NCI-H2171 (cell line): ENCODE measurements at places on chromosomes 1 and 21.

- DNase-seq, result no peak
Measured at GRCh38 chr1:247286134-247286670, 30.3 kb downstream of the VN1R5 start.

- DNase-seq, result no peak
Measured at GRCh38 chr1:28782011-28782410, 30.0 kb upstream of the OPRD1 start.

DNA sequence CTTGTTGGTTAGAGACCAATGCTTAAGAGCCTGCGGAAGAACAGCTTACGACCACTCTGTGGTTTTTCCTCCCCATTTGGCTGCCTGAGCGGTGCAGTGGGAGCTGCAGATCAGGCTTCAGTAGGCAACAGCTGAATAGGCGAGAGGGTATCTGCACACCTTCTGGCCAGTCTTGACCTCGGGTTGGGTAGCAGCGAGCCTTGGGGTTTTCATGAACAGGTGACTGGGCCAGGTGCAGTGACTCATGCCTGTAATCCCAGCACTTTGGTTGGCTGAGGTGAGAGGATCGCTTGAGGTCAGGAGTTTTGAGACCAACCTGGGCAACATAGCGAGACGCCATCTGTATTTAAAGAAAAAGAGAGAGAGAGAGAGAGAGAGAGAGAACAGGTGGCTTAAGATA, 41.0 kb downstream of the NENF start:
- no peak for DNase-seq

- DNase-seq, result no peak
Measured at GRCh38 chr1:246651012-246651695, 73.1 kb upstream of the SCCPDH start.

DNA sequence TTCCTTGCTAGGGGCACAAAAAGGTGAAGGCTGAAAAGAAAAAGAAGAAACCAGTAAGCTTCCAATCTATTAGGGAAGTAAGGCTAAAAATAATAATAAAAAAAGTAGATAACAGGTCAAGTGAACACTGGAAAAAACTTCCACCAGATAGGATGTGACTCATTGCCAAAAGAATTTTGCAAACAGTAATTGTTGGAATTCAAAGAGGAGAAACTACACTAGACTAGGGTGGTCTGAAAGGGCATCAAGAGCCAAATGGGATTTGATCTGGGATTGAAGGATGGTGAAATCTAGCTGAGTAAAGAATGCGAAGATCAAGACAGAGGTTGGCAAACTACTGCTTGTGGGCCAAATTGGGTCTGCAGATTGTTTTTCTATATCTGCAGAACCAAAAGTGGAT, 6.0 kb upstream of the ST6GALNAC3 start:
- DNase-seq, result no peak

DNA sequence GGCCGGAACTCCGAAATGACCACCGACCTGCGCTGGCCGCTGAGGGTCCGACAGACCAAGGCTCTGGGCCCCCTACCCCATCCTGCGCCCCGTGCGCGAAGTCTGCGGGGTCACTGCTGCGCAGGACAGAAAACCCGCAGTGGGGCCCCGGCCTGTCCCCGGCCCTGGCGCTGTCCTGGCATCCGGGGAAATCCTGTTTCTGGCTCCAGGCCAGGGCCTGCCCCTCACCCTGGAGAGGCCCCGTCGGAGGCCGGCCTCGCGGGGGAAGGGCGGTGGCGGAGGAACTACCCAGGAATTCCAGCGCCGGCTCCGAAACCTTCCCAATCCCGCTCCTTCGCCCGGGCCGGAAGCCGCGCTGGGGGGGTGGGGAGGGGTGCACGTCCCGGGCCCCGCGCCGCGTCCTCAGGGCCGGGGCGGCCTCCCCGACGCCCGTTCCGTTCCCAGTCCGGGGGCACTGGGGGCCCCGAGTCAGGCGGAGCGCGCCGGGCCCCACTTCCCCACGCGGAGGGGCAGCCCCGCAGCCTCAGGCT, 77.0 kb downstream of the MORN1 start:
- no peak for DNase-seq

- no peak for DNase-seq
Measured at GRCh38 chr1:37146071-37146470, 111.8 kb upstream of the GRIK3 start.

DNA sequence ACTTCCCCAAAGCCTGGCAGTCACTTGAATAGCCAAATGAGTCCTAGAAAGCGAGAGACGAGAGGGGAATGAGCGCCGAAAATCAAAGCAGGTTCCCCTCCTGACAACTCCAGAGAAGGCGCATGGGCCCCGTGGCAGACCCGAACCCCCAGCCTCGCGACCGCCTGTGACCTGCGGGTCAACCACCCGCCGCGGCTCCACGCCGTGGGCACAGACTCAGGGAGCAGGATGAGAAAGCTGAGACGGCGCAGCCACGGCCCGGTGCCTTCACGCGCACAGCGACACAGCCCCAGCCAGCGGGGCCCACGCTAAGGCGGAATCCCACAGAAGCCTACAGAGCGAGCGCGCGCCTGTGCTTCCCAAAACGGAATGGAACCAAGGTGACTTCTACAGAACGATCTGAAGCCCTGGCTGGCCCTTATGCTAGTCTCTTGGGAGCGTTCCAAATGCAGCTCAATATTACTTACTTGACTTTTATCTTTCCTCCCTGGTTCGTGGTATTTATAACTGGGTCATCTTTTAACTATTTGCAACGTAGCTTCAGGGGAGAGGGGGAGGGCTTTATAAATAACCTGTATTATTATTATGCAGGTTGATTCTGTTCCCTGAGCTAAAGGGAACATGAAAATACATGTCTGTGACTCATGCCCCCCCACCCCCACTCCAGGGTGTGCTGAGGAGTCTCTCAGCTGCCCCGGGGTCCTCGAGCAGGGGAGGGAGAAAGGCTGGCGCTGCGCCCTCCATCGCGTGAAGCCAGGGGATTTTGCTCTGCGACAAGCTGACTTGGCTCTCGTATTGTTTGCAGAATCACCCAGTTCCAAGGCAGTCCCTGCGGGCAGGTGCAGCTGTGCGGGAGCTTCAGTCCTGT, 1.7 kb downstream of the TSPEAR start:
- peak; percentile 48 for DNase-seq

DNA sequence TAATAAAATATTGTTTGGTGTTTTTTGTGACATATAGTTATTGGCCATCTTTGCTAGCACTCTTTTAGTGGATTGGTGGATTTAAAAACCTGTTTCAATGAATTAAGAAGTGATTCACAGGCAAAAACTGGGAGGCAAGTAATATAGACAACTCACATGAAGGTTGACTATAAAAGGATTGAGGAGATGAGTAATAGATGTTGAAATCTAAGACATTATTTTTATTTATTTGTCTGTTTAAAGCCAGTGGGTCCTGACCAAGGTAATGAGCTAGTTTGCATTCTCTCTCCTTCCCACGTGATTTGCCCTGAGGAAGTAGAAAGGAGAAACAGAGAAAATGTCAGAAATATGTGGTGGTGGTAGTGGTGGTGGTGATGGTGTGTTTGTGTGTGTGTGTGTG, 351.5 kb upstream of the ZP4 start:
- DNase-seq, result no peak

DNA sequence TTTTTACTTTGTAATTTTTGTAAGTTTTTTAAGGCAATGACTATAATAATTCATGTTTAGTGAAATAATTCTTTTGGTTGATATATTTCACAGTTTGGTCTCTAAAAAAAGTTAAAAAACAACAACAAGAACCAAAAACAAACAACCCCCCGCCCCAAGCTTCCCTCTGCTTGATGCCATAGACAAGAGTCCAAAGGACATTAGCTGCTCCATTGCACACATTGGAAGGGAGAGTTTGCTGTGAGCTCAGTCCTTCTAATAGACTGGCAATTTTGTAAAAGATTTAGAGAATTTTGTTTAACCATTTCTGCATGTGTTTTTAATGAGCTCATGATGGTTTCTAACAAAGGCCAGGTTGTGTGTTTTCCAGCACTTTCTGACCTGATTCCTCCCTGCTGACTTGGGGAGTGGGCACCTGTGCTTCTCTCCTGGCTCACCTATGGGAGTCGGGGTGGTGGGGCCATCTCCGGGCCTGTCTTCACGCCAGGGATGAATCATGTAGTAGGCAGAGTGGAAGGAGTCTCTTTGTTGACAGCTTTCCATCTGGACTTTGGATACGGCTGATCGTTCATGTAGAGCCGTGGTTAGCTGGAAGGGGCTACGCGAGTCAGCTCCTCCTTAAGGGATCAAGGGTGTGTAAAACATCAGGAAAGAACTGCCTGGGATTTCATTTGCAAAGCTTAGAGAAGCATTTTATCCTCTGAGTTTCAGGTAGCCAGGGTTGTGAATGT, 14.1 kb downstream of the ZBTB18 start:
- DNase-seq, result no peak

GRCh38 chr1:183339556-183340167, 78.5 kb downstream of the NMNAT2 start:
- DNase-seq, result no peak

GRCh38 chr1:6111571-6111970, 65.9 kb downstream of the KCNAB2 start:
- DNase-seq, result peak; percentile 97

DNA sequence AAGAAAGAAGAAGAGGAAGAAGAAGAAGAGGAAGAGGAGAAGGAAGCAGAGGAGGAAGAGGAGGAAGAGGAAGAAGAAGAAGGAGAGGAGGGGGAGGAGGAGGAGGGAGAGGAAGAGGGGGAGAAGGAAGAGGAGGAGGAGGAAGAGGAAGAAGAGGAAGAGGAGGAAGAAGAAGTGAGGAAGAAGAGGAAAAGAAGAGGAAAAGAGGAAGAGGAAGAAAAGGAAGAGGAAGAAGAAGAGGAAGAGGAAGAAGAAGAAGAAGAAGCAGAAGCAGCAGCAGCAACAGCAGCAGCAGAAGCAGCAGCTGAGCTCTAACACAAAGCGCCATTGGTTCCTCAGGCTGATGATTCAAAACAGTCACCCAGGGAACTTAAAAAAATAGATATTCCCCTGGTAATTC, 34.0 kb downstream of the DNAI4 start:
- no peak for DNase-seq

- DNase-seq, result no peak
Measured at GRCh38 chr1:185152187-185152767, 4.5 kb downstream of the TRMT1L start.
